ENCODE measurements at places on chromosomes 3 and 15.
A peak's percentile ranks its signal among the peaks of the same experiment; 100 is the strongest.

GRCh38 chr15:82810061-82810889 lies 847 bp downstream of the WHAMM start:
- DNase-seq: no peak

DNA sequence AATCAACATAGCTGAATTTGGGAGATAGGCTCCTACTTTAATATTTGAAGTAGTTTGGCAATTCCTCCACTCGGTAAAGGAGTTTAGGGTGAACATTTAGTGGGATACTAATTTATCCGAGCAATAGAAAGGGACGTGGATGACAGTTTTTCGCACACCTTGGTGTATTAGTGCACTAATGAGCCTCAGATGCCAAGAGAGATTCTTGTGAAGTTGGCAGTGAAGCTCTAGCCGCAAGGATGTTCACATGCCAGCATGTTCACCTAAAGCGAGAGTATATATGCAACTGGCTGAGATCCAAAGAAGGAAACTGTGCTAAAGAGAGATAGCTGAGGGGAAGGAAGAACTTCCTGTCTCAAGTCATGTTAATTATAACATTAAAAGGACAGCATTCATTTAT lies 58.5 kb downstream of the TGFBR2 start:
- no peak for DNase-seq

- no peak for DNase-seq
These were observed 48.7 kb downstream of the KLHL6 start for GRCh38 chr3:183506674-183507320.

GRCh38 chr3:183254487-183255347 lies 1.7 kb downstream of the B3GNT5 start:
- no peak for DNase-seq

- peak; percentile 88 for DNase-seq
These were observed 19.0 kb downstream of the SYNM start for GRCh38 chr15:99123713-99124451.
